ENCODE measurements at places on chromosomes 1 and 21.

GRCh38 chr1:225737866-225738265 is 39.8 kb upstream of the SRP9 start:
- no peak for DNase-seq

DNA sequence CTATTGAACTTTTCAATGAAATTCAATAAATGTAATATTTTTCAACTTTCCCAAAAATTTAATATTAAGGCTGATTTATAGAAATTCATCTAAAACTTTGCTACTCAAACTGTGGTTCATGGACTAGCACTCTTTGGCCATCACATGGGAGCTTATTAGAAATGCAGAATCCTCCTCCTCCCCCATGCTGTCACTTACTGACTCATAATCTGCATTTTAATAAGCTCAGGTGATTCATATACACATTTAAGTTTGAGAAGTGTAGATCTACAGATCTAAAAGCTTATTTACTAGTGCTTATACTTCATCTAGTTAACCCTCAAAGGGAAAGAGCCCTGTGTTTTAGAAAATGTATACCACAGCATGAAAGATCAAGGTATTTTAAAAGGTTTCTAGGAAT is 84.3 kb downstream of the HS2ST1 start:
- DNase-seq, result no peak

- DNase-seq, result peak; percentile 27
Measured at GRCh38 chr1:207579436-207579799, 65.5 kb upstream of the CR1L start.

DNA sequence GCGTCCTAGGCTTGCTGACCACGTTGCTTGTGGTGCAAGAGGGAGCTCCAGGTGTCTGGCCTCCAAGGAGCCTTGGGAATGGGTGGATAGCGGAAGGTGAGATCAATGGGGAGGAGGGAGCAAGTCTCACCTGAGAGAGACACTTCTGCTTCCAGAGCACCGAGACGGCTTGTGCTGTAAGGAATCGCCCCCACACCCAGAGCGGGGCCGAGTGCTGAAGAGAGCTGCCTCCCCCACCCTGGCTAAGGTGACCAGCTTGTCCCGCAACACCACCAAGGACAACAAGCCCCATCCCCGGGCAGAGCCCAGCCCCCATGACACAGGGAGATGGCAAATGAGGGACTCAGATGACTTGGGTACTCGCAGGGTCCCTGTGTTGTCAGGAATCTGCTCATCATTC is 485.6 kb downstream of the NPHP4 start:
- DNase-seq, result no peak

DNA sequence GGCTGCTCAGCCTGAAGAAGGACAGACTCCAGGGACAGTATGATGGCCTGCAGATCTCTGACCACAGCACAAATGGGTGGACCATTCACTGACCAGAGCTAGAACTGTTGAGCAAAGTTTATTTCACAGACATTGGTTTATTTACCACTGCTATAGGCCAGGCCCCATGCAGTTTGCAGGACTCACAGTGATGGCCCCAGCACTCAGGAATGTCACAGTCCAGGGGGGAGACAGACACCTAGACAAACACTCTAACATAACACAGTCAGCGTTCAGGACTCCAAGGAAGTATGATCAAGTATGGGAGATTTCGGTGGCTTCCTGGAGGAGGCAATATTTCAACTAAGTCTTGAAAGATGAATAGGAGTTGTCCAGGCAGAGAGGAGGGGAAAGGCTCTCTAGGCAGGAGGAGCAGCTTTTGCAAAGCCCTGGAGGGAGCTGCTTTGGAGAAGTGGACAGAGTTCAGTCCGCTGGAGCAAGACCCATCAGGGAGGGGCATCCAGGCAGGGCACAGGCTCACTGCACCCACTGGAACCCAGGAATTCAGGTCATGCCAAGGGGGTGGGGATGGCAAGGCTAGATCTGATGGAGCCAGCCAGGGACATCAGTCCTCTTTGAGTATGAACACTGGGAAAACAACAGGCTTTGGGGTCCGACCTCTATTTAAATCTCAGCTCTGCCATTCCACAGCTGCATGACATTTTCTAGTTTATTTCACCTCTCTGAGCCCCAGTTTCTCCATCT is 454.3 kb downstream of the MATN1 start:
- DNase-seq, result no peak

DNA sequence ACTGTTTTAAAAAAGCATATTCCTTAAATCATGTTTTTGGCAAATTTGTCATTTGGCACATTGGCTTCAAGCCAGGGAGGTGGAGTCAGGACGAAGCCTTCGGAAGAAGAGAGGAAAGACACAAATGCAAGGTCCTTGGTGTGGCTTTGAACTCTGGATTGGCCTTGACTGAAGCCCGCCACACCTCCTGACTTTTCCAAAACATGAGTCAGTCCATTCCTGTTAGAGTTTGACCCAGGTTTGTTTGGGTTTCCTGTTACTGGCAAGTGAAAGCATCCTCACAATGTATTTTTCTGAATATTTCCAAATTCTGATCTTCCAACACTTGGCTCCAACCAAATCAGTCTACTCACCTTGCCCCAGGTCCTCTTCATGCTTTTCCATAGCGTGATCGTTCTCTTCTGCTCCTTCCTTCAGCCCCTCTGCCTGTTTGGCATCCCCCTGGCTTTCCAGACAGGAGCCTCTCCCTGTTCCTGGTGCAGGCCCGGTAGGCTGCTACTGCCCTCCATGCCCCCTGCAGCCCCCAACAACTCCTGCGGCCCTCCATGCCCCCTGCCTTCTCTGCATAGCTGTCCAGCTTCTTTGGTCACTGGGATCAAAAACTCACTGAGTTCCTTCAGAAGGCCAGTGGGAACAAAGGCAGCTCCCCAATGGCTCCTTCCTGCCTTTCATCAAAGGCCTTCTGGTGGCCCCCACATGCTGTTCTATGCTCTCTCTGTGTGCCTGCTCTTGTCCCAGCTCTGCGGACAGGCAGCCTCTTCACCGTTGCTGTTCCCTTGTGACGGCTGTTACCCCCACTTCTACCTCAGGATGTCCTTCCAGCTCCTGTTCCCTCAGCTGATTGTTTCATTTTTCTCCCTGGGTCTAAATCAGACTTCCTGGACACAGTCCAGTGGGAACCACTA is 30.4 kb upstream of the SLC30A1 start:
- DNase-seq, result no peak

GRCh38 chr1:159532922-159533321 is 2.9 kb downstream of the OR10J5 start:
- DNase-seq, result no peak

GRCh38 chr1:210344706-210345105 is 16.0 kb downstream of the HHAT start:
- DNase-seq, result no peak

DNA sequence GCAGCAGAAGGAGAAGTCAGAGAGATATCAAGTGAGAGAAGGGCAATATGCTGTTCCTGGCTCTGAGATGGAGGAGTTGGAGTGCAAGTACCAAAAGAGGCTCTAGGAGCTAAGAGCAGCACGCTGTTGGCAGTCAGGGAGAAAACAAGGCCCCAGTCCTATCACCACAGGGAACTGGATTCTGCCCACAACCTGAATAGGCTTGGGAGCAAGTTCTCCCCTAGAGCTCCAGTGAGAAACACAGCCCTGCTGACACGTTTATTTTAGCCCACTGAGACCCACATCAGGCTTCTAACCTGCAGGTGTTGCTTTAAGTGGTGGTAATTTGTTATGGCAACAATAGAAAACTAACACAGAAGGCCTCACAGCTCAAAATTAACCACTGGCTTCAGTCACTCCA is 31.8 kb upstream of the ZNF644 start:
- DNase-seq, result no peak

GRCh38 chr1:179393721-179394120 is 27.9 kb downstream of the AXDND1 start:
- DNase-seq, result no peak

DNA sequence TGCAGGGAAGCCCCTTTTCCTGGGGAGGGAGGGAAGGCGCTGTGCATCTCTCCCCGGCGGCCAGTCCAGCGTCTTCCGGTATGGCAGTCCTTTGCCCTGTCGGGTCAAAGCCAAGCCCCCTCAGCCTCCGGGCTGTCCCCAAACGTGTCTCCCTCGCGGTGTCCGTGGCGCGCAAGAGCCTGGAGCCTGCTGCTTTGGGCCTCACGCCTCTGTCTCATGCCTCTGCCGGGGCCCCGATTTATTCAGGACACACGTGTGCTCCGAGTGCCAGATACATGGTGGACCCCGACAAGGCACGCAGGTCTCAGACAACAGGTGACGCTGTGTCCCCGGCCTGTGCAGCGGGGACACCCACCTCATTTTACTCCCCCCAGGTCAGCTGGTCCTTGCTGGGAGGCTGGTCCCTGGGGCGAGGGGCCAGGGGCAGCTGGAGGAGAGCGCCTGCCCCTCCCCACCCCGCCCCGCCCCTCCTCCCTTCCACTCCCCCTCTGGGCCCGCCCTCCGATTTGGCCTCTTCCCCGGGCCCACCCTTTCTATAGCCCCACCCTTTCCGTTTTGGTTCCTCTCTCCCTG is 176.7 kb downstream of the CAMTA1 start:
- DNase-seq, result no peak

DNA sequence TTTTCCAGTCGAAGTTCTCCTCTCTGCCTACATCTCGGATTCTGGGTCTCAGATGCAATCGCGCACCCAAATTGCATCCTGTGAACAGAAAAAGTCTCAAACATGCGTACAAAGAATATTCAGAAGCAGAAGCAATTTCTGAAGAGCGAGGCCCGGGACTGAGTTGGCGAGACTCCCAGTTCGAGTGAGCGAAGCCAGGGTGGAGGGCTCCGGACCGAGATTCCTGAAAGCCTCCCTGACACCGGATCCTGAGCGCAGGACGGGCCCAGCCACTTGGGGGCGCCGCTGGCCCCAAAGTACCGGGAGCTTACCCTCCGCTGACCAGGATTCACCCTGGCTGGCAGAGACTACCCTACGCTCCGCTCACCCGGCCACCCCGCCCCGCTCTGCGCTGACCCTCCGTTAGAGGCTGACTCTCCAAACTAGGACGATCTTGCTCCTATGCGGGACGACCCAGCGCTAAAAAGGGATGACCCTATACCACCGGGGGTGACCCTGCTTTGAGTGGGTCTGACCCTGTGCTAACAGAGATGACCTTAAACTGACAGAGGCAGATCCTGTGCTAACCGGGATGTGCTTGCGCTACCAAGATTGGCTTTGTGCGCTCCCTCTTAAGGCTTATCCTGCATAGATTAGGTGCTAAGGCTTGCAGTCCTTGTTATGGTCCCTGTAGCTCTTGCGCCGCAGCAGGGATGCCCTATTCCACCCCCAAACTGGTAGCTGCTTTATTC is 12.1 kb downstream of the FOXD2 start:
- DNase-seq, result no peak

DNA sequence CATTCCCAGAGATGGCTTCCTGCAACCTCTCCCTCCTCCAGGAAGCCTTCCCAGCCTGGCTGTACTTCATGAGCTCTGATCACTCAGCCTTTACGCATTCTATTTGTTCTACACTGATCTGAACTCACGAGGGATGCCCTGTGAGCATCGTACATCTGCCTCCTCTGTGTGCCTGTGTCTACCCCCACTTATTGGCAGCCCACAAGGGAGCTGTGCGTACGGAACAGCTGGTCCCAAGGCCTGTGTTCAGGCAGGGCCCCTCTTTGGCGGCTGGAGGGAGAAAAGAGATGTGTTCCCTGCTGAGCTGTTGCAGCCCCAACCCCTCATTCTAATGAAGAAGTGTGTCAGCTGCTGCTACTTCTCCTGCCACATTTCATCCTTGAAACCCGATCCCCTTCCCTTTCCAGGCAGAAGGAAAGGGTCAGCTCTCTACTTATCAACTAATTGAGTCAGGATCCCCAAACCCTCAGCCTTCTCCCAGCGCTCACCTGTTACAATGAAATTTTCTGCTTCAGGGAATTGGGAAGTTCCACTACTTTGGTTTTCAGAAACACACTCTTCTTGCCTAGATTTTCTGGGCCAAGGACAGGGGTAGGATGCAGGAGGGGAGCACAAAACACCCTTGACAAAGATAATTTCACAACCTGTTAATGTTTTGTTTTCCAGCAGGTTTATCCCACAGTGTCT is 3.2 kb downstream of the INKA2 start:
- DNase-seq, result peak; percentile 87

- DNase-seq, result no peak
Measured at GRCh38 chr1:188444526-188444925, 1615.8 kb downstream of the PLA2G4A start.

- no peak for DNase-seq
Measured at GRCh38 chr1:201175820-201176500, 14.7 kb upstream of the IGFN1 start.

DNA sequence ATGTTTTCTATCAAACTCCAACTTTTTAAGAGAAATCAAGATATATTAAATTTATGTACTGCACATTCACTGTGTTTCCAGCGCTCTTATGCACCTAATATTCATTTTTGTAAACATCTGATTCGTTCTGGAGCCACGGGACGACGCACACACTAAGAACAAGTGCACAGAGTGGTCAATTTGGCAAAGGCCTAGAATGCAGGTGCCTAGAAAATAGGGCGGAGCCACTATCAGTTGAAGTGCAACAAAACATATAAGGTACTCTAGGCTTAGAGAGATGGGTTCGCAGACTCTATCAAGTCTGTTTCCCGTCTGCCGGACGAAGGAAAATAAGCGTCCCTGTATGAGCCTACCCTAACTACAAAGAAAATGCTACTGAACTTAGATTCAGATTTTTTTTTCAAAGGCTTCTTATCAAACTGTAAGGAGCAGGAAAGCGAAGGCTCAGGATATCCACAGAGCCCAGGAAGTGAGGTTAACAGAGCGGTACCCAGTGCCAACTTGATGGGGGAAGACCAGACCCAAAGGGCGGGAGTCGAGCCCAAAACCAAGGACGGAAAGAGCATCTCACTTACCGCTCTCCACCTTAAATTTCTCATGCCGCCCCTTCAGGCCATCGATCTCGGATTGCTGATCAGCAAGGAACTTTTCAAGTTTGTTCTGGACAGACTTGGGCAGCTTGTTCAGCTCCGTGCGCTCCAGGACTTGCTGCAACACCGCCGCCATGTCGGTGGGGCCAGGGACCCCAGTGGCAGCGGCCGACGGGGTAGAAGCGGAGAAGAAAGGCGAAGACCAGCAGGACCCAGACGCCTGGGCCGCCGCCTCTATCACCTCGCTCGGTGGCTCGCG is 526 bp downstream of the TPR start:
- peak; percentile 55 for DNase-seq

DNA sequence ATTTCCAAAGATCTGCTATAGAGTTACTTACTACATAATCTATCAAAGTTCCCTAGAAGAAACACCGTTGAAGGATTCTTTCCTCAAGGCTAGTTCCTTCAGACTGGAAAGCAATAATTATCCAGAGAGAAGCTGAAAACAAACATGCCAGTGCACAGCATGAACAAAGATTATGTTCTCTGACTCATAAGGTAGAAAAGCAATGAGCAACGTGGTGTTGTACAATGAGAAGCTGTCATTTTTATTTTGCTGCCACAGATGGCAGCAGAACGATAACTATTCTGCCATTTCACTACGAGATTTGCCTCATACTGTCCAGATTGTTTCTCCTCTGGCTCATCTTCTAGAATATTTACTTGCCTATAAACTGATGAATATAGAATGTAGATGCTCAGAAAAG is 10.7 kb downstream of the EXTL2 start:
- peak; percentile 32 for DNase-seq

- no peak for DNase-seq
Measured at GRCh38 chr21:35171385-35171784, 122.3 kb upstream of the RUNX1 start.

All from NCI-H446 (cell line).